ENCODE measurements at places on chromosomes 7 and 10.

GRCh38 chr10:2067015-2067414, 329.7 kb upstream of the ADARB2 start:
- no peak for DNase-seq

DNA sequence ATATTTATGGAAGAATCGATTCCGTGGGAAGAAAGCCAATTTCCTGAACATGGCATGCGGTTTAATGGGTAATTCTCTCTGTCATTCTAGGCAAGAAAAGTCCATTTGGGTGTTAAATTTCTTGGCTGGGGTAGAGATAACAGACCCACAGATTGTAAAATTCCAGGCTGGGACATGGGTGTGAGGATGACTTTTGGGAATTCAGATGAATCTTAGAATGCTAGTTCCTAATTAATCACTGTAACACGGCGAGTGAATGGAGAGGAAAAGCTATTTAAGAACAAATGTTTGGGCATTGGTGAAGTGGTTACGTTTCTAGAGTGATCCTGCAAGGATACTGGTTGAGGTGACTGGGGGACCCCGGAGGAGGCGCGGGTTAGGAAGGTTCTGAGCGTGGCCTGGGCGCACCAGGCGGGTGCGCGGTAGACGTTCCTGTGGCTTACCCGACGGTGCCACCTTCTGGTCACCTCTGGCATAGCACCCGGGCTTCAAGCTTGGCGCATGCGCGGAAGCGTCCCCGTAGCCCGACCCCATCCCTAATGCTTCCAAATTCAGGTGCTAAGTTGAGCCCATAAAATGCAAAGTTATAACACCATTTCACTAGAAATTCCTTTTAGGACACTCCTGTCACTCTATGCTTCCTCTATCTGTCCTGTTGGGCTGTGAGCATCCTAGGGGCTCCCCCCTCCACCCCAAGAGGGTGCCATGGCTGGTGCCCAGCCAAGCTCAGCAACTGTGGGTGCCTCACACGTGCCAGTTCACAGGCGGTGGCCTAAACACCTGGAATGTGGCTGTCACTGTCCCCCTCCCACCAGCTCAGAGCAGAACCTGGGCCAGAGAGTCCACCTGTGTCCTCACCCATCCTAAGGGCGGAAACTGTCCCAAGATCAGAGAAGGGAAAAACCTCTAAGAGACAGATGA, 104.4 kb downstream of the PTPRE start:
- DNase-seq: peak; percentile 74

DNA sequence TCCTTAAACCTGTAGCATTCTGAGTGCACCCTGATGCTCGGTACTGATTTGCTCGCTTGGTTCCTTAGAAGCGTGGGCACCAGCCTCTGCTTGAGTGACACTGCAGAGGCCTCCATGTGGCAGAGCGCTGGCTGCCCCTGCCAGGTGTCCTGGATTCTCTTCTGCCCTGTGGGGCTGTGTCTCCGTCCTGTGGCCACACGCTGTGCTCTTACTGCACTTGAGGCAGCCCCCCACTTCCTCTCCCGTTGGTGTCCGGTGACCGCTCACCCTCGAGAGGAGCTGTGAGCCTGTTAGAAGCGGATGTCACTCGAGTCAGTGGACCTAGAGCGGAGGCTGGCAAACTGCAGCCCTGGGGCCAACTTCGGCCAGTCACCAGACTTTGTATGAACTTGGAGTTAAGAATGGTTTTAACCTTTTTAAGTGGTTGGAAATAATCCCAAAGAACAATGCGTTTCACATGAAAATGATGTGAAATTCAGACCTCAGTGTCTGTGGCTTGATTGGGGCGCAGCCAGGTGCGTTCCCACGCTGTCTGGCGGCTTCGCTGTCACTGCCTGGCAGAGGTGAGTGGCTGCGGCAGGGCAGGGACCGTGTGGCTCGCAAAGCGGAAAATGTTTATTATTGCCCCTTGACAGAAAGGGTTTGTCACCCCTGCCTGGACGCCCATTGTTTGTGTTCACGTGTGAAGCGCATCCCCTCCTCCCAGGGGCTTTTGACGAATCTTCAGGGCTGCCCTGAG, 114.6 kb downstream of the CYTH3 start:
- no peak for DNase-seq

- DNase-seq: no peak
These were observed 737 bp downstream of the CNNM2 start for GRCh38 chr10:102918817-102919245.
